ENCODE measurements at places on chromosomes 12 and 14.

- no peak for DNase-seq
Measured at GRCh38 chr14:27184427-27184826, 586.6 kb upstream of the NOVA1 start.

- peak; percentile 60 for DNase-seq
Measured at GRCh38 chr14:20683891-20684661, at the start of gene RNASE4. TSS of gene RNASE4 (plus strand) at chr14:20684560. CDS start at chr14:20699372, 14,812 bp downstream.

DNA sequence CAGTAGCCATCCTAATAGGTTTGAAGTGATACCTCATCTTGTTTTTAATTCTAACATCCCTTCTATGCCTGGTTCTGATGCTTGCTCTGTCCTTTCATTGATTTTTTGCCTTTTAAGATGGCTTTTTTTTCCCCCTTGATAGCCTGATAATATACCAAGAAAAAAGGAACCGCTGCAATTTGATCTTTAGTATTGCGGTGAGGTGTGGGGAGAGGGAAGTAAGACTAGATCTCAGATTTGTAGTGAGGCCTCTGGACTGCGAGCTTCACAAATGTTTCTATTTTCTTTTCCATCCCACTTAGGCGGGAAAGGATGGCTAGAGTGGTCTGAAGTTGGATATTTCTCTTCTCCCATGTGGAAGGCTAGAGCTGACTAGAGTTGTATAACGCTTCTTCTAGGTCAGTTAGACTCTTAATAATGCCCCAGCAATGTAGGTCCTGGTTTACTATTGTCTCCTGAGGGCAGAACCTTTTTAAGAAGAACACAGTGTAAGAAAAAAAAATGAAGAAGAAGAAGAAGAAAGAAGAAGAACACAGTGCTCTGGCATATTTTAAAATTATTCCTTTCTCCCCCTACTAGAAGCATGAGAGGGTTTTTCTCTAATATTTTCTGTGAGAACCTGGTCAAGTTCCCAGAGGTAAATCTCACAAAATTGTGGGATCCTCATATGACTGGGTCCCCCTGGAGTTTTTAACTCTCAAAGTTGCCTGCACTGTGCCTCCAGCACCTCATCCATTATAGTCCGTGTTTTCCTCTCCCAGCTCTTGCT is 11.9 kb upstream of the KLRB1 start:
- DNase-seq = no peak

- no peak for DNase-seq
Measured at GRCh38 chr12:50934981-50935807, 17.1 kb upstream of the HIGD1C start.

DNA sequence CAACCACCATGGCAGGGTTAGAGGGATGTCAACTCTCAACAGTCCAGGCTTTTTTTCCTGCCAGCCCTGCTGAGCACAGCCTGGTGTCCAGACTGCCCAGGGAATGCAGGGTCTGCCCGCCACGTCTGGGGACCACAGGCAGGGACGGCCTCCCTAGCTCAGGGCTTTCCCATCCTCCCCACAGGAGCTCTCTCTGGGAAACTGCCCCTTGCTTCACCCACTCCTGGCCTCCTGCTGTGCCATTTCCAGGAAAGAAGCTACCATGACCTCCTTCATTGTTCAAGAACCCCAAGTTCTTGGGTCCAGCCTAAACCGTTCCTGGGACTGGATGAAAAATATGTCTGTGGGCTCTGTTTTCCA is 4.8 kb downstream of the SCNN1A start:
- DNase-seq = no peak

GRCh38 chr14:99819514-99819913 is 26.3 kb downstream of the EML1 start:
- DNase-seq = no peak

GRCh38 chr14:104870368-104871144 is 5.5 kb downstream of the CEP170B start:
- DNase-seq = peak; percentile 31

- DNase-seq = no peak
Measured at GRCh38 chr12:118312578-118312977, 60.1 kb downstream of the TAOK3 start.

DNA sequence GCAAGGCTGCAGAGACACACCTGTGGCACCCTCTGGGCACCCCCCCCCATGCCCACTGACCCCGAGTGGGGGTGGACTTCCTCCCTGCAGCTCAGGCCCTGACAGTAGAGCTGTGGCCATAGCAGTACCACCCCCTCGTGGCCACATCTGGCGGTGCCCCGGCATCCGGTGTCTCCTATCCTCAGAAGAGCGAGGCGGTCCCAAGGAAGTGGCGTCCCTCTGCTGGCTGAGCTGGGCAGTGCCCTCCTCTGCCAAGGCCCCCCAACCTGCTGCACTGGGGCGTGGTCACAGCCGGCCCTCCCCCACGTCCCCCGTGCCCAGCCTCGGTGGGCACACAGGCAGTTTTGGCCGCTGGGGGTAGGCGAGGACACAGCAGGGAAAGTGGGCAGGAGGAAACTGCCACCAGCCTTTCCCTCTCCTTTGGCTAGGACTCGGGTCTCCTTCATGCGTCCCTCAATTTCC is 6.0 kb upstream of the SLC6A12 start:
- peak; percentile 95 for DNase-seq

GRCh38 chr12:121858662-121859572 is at the start of gene HPD:
TSS of gene HPD (minus strand) at chr12:121858859. CDS start at chr12:121858823, 36 bp downstream.
- no peak for DNase-seq

GRCh38 chr14:63988579-63988978 is 135.8 kb downstream of the SYNE2 start:
- DNase-seq = no peak

DNA sequence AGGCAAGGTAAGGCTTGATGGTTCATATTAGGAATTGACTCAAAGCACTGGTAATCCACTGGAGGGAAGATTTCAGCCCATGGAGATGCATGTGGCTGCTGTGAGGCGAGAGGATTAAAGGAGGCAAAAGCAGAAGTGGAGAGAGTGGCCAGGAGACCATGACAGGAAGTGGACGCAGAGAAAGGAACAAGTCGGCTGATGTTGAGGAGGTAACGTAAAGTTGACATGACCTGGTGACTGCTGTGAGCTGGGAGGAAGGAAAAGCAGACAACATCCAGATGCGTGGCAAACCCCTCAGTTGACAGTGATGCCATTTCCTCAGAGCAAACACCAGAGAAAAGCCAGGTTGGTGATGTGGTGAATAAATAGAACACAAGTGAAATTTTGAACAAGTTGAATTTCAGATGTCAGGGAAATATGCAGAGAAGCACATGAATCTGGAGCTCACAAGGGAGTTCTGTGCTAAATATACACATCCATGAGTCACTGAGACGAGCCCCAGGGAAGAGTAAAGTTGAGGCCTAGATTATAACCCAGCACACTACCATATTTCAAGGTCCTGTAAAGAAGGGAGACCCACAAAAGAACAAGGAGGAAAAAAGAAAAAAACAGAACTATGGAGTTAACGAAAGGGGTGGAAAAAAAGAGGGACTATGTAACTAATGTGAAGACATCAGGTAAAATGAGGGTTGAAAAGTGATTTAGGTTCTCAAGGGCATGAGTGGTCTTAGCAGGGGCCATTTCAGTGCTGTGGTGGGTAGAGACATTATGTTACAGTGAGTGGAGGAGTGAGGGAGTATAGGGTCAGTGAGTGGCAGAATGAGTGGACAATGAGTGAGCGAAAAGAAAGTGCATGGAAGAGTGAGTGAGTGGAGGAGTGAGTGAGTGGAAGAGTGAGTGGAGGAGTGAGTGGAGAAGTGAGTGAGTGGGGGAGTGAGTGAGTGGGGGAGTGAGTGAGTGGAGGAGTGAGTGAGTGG is 61.6 kb upstream of the GZMB start:
- no peak for DNase-seq

DNA sequence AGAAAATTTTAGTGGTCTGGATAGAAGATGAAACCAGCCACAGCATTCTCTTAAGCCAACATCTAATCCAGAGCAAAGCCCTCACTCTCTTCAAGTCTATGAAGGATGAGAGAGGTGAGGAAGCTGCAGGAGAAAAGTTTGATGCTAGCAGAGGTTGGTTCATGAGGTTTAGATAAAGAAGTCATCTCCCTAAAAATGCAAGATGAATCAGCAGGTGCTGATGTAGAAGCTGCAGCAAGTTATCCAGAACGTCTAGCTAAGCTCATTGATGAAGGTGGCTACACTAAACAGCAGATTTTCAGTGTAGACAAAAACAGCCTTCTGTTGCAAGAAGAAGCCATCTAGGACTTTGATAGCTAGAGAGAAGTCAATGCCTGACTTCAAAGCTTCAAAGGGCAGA is 48.5 kb downstream of the FBXO33 start:
- no peak for DNase-seq

- no peak for DNase-seq
Measured at GRCh38 chr12:19030603-19031002, 98.9 kb upstream of the PLEKHA5 start.

DNA sequence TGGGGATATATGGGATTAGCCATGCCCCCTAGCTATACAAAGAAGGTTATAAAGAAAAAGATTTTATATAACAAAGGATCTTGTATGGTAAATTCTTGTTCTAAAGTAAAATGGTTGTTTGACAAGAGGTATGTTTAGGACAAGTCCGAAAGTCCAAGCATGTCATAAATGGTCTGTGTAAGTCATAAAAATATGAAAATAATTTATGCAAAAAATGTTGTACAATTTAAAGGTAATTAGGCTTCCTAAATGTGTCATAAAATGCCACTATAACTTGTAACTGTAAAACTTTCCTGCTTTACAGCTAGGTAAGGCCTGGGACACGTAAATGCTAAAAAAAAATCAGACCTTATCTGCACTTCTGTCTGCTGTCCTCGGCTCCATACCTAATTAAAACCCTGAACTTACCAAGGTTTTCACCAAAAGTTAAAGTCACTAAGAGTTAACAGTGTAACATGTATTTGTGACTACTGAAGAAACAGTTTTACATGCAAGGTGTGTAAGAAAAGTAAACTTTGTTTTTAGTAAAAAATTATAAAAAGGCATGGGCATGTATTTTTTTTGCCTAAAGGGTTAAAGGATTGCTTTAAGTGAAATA is 110.0 kb upstream of the RESF1 start:
- DNase-seq = peak; percentile 83

DNA sequence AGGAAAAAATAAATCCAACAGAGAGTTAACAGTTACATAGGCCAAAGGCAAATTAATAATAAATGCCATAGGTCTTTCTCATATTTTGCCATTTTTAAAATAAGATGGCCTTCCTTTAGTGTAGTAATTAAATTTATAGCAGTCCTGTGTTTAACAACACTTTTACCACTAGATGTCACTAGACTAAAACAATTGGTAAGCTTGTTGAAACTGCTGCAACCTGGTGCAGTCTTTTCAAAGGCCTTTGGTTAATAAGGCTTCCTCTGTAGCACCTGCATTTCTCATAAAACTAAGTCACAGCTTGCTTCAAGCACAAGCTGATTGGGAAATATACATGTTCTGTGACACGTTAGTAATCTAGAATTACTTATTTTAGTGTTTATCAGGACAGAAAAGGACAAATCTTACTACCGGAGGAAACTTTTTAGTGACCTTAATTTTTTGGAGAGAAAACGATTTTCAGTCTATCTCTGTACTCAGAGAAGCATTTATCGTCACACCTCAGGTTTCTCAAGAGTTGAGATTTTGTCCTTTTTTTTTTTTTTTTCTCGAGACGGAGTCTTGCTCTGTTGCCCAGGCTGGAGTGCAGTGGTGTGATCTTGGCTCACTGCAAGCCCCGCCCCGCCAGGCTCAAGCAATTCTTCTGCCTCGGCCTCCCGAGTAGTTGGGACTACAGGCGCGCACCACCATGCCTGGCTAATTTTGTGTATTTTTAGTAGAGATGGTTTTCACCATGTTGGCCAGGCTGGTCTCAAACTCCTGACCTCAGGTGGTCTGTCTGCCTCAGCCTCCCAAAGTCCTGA is 20.0 kb downstream of the BORCS5 start:
- peak; percentile 96 for DNase-seq

DNA sequence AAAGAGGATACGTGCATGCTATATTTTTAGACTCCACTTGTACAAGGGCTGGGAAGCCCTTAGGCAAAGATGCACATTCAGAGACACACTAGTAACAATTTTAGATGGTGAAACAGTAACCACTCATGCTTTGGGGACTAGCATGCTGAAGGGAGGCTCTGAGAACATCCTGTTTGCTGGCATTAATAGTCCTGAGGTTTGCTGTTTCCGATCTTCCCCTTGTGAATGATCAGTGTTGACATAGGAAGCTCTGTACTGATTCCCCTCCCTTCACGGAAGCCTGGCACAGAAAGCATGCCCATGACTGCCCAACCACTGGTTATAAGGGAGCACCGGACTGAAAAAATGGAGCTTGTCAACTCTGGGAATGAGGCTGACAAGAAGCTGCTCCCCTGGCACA is 164.6 kb downstream of the GCH1 start:
- DNase-seq = peak; percentile 12

- DNase-seq = peak; percentile 91
Measured at GRCh38 chr12:21526053-21526452, at the start of gene SPX. TSS of gene SPX (plus strand) at chr12:21526296. CDS start at chr12:21526473, 177 bp downstream.

DNA sequence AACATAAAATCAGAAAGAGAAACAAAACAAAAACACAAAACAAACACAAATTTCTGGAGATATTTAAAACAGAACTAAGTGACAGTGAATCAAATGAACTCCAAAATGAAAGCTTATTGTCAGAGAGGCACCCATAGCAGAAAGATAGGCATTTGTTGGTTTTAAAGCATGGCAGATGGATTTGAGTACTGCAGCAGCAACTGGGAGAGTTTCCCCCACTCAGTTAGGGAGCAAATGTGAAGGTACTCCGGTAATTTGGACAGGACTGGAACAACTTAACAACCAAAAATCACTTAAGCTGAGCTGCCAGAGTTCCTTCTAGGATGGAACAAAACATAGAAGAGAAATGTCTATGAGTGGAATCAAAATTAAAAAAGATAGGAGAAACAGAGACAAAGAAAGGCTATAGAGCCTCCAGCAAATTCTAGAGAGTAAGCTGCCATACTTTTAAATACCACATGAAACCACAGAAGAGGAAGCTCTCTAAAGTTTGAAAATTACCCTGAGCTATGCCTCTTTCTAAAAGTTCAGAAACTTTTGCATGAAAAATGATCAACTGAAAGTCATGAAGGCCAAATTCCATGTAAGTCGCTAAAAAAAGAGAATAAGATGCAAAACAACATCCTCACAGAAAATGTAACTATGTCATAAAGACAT is 1248.3 kb upstream of the USP15 start:
- DNase-seq = no peak

DNA sequence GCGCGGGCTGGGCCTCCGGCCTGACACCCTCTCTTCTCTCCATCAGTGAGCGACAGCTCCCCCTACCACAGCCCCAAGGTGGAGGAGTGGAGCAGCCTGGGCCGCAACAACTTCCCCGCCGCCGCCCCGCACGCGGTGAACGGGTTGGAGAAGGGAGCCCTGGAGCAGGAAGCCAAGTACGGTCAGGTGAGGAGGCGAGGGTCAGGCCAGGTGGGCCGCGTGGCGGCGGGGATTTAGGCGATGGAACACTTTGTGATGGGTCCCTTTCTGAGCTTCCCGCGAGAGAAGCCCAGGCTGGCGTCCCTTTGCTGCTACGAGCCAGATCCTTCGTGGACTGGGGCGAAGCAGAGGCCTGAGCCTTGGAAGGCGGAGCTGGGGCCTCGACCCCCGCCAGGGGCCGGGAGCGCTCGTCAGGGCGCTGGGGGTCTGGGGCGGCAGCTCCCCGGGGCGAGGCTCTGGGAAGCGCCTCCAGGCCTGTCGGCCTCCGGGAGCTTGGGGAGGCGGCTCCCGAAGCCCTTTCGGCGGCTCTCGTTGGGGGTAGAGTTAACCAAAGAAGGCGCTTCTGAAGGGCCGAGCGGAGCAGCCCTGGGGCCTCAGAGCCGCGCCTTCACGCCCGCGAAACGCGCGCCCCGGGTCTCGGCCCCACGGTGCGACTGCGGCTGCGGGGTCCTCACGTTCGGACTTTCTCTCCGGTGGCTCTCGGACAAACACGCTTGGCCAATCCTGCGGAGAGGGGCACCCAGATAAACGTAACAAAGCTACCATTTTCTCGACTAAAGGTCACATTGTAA is 5.0 kb downstream of the PAX9 start:
- DNase-seq = peak; percentile 36

- DNase-seq = peak; percentile 100
Measured at GRCh38 chr12:24948757-24949722, at the start of gene BCAT1. TSS of gene BCAT1 (minus strand) at chr12:24949101. CDS start at chr12:24948932, 169 bp downstream.

All from DMS53 (cell line).